CD4-positive, CD25-positive, alpha-beta regulatory T cell (primary cell): ENCODE measurements at places on chromosomes 5 and 9. TPM values are rescaled to one million over a fixed set of nuclear protein-coding genes. Genes with fewer than 3 reads are reported as not detected.

Gene SURF1
- polyA plus RNA-seq, result 116 TPM

Gene MEGF10
- polyA plus RNA-seq, result not detected

Gene SPINK4
- polyA plus RNA-seq, result not detected

Gene IFNB1
- not detected for polyA plus RNA-seq

Gene DRD1
- polyA plus RNA-seq, result not detected

Gene TRIM36
- not detected for polyA plus RNA-seq

Gene SYK
- 0.13 TPM for polyA plus RNA-seq

Gene ST6GALNAC4
- polyA plus RNA-seq, result 23.8 TPM

Gene PCDHGB2
- 0.54 TPM for polyA plus RNA-seq

Gene EGR1
- polyA plus RNA-seq, result 0.38 TPM

Gene CDO1
- polyA plus RNA-seq, result 0.24 TPM

Gene PAEP
- polyA plus RNA-seq, result not detected

Gene IL33
- polyA plus RNA-seq, result not detected

Gene RPS23
- 2,715 TPM for polyA plus RNA-seq

Gene TAF11L8
- polyA plus RNA-seq, result not detected

Gene NUP155
- polyA plus RNA-seq, result 16.9 TPM

Gene CDH9
- not detected for polyA plus RNA-seq

Gene GMCL2
- polyA plus RNA-seq, result not detected

Gene CEP120
- 33.0 TPM for polyA plus RNA-seq

Gene SPATA31A3
- polyA plus RNA-seq, result not detected

Gene BRINP1
- polyA plus RNA-seq, result not detected

Gene PRLR
- not detected for polyA plus RNA-seq

Gene DMGDH
- 1.8 TPM for polyA plus RNA-seq
